ENCODE measurements at places on chromosomes 16 and 17. TPM values are rescaled to one million over a fixed set of nuclear protein-coding genes. Genes with fewer than 3 reads are reported as not detected.

DNA sequence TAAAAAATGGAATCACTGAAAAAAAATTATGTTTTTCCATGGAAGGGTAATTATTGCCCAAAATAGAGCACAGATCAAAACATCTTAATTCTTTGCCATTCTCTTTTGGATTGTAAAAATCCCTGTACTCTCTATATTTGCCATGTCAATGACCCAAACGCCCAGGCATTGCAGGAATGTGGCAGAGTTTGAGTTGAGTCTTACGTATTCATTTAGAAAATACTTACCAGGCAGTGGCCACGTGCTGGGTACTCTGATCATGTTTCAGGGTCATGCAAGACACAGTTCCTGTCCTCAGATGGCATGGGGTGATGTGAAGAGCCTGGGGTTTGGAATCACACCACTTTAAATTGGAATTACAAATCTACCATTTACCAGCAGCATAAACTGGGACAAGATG is 267.7 kb downstream of the ABCC12 start:
- H3K4me3 ChIP-seq, result no peak overlapping the region
- no peaks in the 10 kb centered on the region for H3K4me1 ChIP-seq
- DNase-seq, result no peak
- no peaks in the 10 kb centered on the region for H3K36me3 ChIP-seq

TSPOAP1 gene
- 31.4 TPM for total RNA-seq

GRCh38 chr16:71929048-71929447 is 33.7 kb downstream of the IST1 start:
- peaks cover 1% of the 10 kb centered on the region for H3K4me1 ChIP-seq
- no peak overlapping the region for H3K27ac ChIP-seq
- H3K4me3 ChIP-seq, result no peak overlapping the region
- DNase-seq, result no peak
- peaks cover 35% of the 10 kb centered on the region for H3K36me3 ChIP-seq

C17orf113 gene
- 0.05 TPM for total RNA-seq

- DNase-seq, result no peak
- H3K4me3 ChIP-seq, result no peak overlapping the region
- peaks cover 2% of the 10 kb centered on the region for H3K27me3 ChIP-seq
- H3K36me3 ChIP-seq, result no peaks in the 10 kb centered on the region
- H3K4me1 ChIP-seq, result no peaks in the 10 kb centered on the region
These were observed 7.8 kb upstream of the ZNF200 start for GRCh38 chr16:3242709-3243108.

DNA sequence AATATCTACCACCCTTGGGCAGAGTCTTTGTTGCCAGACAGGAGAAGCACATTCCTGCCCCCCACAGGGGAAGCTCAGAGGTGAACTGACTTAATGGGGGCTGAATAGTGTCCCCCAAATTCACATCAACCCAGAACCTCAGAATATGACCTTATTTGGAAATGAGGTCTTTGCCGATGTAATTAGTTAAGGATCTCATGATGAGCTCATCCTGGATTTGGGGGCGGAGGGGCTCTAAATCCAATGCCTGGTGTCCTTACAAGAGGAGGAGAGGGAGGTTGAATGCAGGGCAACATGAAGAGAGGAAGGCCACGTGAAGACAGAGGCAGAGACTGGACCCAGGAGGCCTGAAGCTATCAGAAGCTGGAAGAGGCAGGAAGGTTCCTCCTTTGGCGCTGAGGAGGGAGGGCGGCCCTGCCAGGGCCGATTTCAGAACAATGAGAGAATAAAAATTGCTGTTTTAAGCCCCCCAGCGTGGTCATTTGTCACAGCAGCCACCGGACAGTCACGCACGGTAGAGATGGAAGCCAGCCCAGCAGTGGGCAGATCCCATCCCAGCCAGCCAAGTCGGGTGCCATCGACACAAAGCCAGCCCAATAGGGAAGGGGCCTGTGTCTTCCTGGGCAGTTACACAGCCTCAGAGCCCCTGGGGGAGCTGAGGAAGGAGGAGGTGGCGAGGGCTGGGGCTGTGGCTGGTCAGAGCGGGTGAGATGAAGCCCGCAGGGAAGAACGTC is 21.3 kb downstream of the C16orf74 start:
- H3K36me3 ChIP-seq, result no peaks in the 10 kb centered on the region
- H3K4me3 ChIP-seq, result no peak overlapping the region
- no peak overlapping the region for H3K27ac ChIP-seq
- no peaks in the 10 kb centered on the region for H3K4me1 ChIP-seq
- no peak for DNase-seq
- no peaks in the 10 kb centered on the region for H3K27me3 ChIP-seq

- DNase-seq, result no peak
- no peak overlapping the region for H3K4me3 ChIP-seq
- H3K27me3 ChIP-seq, result peaks cover 55% of the 10 kb centered on the region
- H3K27ac ChIP-seq, result no peak overlapping the region
- no peaks in the 10 kb centered on the region for H3K4me1 ChIP-seq
These were observed 587 bp downstream of the HS3ST4 start for GRCh38 chr16:25692351-25692741.

DNA sequence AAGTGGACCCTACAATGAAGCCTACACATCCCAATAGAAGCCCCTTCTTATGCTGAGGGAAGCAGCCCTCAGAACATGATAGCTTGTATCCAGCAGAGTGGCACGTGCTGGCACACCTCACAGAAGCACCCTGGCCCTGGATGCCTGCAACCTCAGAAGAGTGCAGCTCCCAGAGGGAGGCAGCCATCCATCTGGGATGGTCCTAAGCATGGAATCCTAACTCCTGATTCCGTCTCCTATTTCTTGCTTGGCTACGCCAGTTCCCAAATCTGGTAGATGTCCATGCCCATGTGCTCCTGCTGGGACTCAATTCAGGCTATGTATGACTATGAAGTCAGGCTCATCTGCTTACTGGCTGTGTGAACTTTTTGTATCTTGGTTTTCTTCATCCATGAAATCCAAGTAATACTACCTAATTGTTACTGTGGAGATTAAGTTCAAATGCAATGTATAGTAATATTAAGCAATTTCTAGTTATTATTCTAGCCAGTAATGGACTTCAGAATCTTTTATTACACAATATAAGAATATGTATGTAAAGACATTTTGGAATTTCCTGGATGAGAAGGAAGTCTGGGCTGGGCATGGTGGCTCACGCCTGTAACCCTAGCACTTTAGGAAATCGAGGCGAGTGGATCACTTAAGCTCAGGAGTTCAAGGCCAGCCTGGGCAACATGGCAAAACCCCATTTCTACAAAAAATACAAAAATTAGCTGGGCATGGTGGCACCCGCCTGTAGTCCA is 32.4 kb downstream of the SIAH1 start:
- no peaks in the 10 kb centered on the region for H3K27me3 ChIP-seq
- peaks cover 15% of the 10 kb centered on the region for H3K4me1 ChIP-seq
- no peak overlapping the region for H3K27ac ChIP-seq
- no peak overlapping the region for H3K4me3 ChIP-seq
- H3K36me3 ChIP-seq, result peaks cover 43% of the 10 kb centered on the region
- no peak for DNase-seq

DNA sequence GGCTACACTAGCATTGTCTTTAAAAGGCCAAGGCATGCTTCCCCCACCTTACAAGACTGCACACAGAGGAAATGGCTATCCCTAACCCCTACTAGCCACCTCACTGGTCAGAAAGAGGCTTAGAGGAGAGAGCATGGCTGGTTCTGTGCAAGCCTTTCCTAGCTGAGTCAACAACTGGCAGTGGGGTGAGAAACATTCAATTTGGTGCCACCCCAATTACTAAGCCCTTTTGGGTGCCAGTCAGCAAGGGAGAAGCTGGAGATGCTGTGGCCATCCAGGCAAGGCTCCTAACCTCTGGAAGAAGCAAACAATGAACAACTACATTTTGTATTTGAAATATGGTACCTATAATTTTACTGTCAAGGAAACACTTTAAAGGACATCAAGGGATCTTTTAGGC is 4.7 kb upstream of the KAT7 start:
- no peak overlapping the region for H3K27ac ChIP-seq
- H3K4me3 ChIP-seq, result no peak overlapping the region
- peaks cover 2% of the 10 kb centered on the region for H3K27me3 ChIP-seq
- H3K4me1 ChIP-seq, result peaks cover 23% of the 10 kb centered on the region
- H3K36me3 ChIP-seq, result peaks cover 4% of the 10 kb centered on the region

DNA sequence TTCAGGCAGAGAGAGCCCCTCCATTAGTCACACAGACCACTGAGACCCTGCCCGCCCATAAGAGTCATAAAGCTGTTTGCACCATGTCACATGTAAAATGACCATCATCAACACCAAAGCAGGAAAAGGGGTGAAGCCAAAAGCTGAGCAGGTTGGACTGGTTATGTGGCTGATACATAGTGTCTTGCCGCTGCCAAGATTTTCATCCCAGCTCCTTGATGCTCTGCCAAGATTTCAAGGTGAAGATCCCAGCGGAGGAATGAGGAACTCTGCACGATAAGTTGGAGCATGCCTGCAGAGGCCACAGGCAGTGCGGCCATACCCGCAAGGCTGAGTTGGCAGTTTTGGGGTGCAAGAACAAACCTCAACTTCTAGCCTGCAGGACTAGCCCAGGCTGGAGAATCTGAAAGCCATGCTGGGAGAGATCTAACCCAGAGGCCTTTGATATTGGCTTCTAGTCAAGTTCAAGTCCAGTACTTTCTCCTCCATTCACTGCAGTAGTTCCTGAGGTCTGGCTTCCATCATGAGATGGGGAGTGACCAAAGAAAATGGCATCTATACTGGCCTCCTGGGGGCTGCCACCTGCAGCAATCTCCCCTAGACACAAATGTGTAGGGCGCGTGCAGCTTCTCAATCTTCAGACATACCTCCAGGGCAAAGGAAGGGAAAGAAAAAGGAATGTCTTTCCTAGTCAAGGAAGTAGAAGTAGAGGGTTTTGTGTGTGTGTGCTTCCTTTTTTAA is 79.7 kb upstream of the NOL11 start:
- no peaks in the 10 kb centered on the region for H3K4me1 ChIP-seq
- H3K27me3 ChIP-seq, result no peaks in the 10 kb centered on the region
- no peak overlapping the region for H3K27ac ChIP-seq
- H3K4me3 ChIP-seq, result no peak overlapping the region
- DNase-seq, result no peak
- H3K36me3 ChIP-seq, result peaks cover 2% of the 10 kb centered on the region

FA2H gene
- not detected for total RNA-seq

DNA sequence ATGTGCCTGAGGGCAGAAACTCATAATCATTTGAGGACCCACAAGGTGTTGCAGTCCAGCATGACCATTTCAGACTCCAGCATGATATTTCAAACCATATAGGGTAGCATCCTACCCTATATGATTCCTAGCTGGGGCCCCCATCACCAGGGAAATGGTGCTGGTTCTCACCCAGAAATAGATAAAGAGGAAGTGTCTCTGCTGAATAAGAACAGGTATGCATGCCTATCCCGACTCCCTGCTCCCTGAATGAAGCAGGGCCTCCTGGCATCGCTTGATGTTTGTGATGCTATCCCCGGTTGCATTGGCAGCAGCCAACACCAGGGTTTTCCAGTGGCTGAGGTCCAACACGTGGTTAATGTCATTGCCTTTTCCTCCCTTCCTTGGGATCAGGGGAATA is 17.1 kb upstream of the HEATR6 start:
- no peak overlapping the region for H3K4me3 ChIP-seq
- no peaks in the 10 kb centered on the region for H3K36me3 ChIP-seq
- no peaks in the 10 kb centered on the region for H3K4me1 ChIP-seq
- H3K27ac ChIP-seq, result no peak overlapping the region

- no peak overlapping the region for H3K4me3 ChIP-seq
- DNase-seq, result no peak
- no peaks in the 10 kb centered on the region for H3K36me3 ChIP-seq
- no peaks in the 10 kb centered on the region for H3K4me1 ChIP-seq
- no peaks in the 10 kb centered on the region for H3K27me3 ChIP-seq
- no peak overlapping the region for H3K27ac ChIP-seq
These were observed 2.6 kb downstream of the AOC3 start for GRCh38 chr17:42853597-42853967.

GRCh38 chr17:49551221-49552069 is 24.2 kb upstream of the NXPH3 start:
- H3K36me3 ChIP-seq, result no peaks in the 10 kb centered on the region
- no peak overlapping the region for H3K27ac ChIP-seq
- no peak overlapping the region for H3K4me3 ChIP-seq
- no peaks in the 10 kb centered on the region for H3K4me1 ChIP-seq
- H3K27me3 ChIP-seq, result no peaks in the 10 kb centered on the region

GRCh38 chr17:79078476-79079190 is 4.0 kb downstream of the ENGASE start:
- no peaks in the 10 kb centered on the region for H3K27me3 ChIP-seq
- H3K36me3 ChIP-seq, result peaks cover 15% of the 10 kb centered on the region
- DNase-seq, result no peak
- no peak overlapping the region for H3K4me3 ChIP-seq
- no peak overlapping the region for H3K27ac ChIP-seq

GRCh38 chr17:80845069-80845862 is 146.4 kb upstream of the CHMP6 start:
- peak overlapping the region; percentile 72 for H3K27ac ChIP-seq
- H3K27me3 ChIP-seq, result no peaks in the 10 kb centered on the region
- peaks cover 43% of the 10 kb centered on the region for H3K36me3 ChIP-seq
- peak overlapping the region; percentile 2 for H3K4me3 ChIP-seq
- DNase-seq, result no peak

GRCh38 chr16:89581861-89582563 is 6.5 kb downstream of the CPNE7 start:
- DNase-seq, result no peak
- no peak overlapping the region for H3K27ac ChIP-seq
- no peak overlapping the region for H3K4me3 ChIP-seq
- H3K36me3 ChIP-seq, result no peaks in the 10 kb centered on the region
- H3K27me3 ChIP-seq, result peaks cover 7% of the 10 kb centered on the region
- H3K4me1 ChIP-seq, result no peaks in the 10 kb centered on the region

TMEM100 gene
- not detected for total RNA-seq

FBXW10 gene
- total RNA-seq, result not detected

TMEM204 gene
- 23.7 TPM for total RNA-seq

ASB16 gene
- 0.42 TPM for total RNA-seq

DNA sequence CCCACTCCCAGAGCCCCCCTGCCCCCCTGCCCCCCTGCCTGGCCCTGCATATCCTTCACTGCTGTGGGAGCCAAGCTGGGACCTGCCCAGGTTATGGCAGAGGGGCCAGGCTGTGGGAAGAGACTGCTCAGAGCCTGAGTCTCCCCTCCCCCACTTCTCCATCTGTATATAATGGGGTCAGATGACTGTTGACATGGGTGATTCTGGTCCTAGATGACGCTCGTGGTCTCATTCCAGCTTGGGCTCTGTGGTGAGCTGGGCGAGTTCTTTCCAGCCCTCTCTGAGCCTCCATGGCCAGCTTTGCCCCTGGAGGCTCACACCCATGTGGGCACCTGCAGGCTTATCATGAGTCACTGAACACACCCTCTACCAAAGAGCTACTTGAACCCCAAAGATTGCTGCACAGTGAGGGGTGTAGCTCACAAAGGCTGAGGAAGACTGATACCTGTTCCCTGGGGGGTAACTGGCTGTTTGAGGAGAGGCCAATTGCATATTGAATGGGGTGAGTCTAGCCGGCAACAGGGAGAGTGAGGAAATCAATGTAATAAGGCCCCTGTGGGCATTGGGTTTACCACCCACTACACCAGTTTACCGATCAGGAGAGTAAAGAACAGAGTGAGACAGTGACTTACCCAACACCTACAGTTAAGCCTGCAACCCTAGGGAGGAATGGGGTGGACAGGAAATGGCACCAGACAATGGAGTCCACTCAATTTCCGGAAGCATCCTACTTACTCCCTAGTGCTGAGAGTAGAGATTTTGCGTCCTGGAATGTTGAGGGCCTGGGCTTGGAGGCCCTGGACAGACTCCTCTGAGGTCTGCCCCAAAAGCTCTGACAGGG is 4.2 kb upstream of the SREBF1 start:
- H3K27ac ChIP-seq, result peak overlapping the region; percentile 85
- H3K36me3 ChIP-seq, result peaks cover under 1% of the 10 kb centered on the region
- DNase-seq, result no peak
- H3K4me1 ChIP-seq, result peaks cover 40% of the 10 kb centered on the region

KRT27 gene
- total RNA-seq, result not detected

GRCh38 chr16:85923153-85924021 is 24.4 kb downstream of the IRF8 start:
- DNase-seq, result no peak
- peaks cover 33% of the 10 kb centered on the region for H3K4me1 ChIP-seq
- peaks cover 10% of the 10 kb centered on the region for H3K27me3 ChIP-seq
- peak overlapping the region; percentile 8 for H3K27ac ChIP-seq
- H3K4me3 ChIP-seq, result no peak overlapping the region

All from activated T-helper 1 cell treated with anti-CD3 and anti-CD28 coated beads, Interleukin-12 subunit alpha, Interleukin-12 subunit beta, Interleukin-2, Interleukin-4 antibody, amounts not matched to agents 30 ng/mL and 10 ng/mL and 1 ng/mL, durations not matched to agents 14 hours and 24 hours and 36 hours (primary cell).